ENCODE measurements at places on chromosomes 2 and 18.

GRCh38 chr18:7304061-7304370 lies 73.1 kb downstream of the LRRC30 start:
- no peak for DNase-seq

DNA sequence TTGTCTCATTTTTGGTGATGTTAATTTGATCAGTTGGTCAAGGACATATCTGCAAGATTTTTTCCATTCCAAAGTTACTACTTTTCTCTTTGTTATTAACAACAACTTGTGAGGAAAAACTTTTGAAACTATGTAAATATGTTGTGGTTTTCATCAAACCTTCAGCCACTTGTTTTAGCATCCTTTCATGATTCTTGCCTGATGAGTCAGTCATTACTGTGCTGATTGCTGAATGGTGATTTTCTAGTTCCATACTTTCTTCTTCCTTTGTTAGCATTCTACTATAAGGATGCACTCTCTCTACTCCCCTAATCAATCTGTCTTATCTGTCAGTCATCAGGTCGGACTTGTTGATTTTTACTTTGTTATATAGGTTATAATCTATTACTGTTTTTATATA lies 10.9 kb downstream of the TMEM87B start:
- no peak for DNase-seq

- no peak for DNase-seq
Measured at GRCh38 chr18:24560511-24560981, 100.1 kb downstream of the HRH4 start.

DNA sequence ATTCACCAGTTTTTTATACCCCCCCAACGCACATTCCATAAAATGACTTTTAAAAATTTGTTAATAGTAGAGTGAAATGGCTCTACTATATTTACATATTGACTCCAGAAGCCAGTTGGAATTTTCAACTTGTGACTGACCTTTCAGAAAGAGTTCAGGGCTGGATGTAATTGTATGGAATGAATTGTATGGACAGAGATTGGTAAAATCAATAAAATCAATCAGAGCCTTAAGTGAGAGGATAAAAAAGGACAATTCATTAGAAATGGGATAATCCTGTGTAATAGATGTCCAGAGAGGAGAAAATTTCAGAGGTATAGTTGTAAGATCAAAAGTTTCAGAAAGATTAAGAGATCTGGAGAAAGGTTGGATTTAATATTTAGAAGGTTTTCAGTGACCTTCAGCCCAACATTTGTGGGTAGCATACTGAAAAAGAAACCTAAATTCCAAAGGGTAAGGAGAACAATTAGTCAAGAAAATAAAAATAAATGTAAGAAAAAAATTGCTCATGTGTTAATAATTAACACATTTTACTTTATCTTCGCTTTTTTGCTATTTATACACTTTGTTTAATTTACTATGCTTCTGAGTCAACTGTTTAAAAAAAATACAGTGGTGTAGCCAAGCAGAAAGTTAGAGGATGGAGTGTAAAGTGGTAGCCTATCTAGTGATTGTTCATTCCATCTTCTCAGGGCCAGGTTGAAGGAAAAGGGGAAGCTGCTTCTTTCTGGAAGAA lies 385.4 kb upstream of the TMEFF2 start:
- DNase-seq, result no peak

- DNase-seq, result no peak
Measured at GRCh38 chr2:105643405-105644173, 101.1 kb upstream of the NCK2 start.

DNA sequence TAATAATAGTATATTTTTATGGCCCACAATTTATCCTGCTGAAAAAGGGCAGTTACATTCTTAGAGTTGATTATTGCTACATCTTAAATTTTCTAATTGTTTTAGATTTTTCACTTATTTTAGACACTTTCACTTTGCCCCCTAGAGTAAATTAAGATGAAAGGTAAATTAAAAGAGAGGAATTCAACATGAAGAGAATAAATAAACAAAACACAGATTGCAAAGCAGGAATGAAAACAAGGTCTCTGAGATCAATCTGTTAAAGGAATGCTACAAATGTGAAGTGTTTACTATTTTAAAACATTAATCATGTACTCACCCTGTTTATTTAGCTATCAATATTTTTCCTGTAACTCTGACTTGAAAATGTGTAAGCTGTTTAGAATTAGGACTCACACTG lies 113.5 kb upstream of the ETAA1 start:
- DNase-seq, result no peak

DNA sequence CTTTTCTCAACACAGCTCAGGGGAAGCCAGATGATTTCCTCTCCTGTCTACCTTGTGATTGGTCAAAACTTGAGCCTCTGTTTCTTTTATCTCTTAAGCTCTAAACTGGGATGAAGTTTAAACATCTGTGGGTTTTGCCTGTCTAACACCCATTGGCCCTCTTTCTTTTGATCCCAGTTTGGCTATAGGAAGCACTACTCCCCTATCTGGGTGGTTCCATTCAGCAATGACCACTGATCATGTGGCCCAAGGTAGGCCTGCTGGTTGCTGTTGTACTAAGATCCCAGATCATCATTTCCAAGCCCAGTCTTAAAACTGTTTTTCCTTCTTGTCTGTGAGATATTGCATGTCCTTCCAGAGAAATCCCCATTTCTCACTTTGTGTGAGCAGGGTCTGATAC lies 51.6 kb upstream of the STPG4 start:
- no peak for DNase-seq

DNA sequence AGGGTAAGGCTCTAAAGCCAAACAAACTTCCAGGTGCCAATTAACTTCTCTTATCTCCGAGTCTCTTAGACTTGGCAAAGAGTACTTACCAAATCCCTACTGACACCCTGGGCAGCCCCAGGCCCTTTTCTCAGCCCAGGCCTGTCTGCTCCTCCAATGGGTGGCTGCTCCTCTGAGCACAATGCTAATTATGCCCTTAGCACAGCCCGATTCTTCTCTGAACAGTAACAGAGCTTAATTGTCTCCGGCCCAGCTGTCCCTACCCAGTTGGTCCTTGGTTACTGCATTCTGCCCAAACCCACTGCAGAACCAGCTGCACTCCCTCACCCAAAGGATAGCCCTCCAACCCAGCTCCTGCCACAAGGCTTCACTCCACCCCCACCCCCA lies 110.3 kb downstream of the SMAD7 start:
- no peak for DNase-seq

GRCh38 chr2:147679955-147680531 lies 164.8 kb upstream of the ACVR2A start:
- DNase-seq, result no peak

DNA sequence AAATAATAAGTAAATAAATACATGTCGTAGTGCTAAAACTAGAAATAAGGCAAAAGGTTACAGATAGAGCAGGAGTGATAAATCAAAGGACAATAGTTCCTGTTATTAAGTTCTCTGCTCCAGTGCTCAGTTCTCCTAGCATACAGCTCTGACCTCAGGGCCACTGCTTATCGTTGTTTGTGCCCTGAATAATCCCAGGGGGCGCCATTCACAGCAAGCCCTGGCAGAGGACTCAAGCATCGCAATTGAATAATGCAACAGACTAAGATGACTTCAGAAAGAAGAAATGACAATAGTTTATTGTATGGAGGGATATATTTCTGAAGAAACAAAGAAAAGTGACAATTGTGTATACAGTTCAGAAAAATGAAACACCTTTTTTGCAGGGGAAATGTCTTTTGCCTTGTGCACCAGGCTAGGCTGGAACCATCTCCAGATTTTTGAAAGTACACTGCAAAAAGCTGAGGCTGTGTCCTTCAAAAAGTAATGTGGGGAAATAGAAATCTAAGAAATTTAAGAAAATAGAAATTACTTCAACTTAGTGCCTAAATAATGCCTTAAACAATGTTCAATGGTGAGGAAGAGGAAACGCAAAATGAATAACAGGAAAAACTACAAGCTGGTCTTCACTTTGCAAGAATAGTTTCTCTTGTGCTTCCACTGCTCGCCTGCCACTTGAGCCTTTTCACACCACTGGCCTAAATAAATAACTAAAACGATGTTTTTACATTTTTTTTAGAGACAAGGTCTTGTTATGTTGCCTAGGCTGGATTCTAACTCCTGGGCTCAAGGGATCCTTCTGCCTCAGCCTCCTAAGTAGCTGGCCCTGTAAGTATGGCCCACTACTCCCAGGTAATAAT lies 19.0 kb upstream of the CCNYL1 start:
- DNase-seq, result peak; percentile 52

GRCh38 chr2:65146078-65146477 lies 16.2 kb upstream of the RAB1A start:
- DNase-seq, result no peak

DNA sequence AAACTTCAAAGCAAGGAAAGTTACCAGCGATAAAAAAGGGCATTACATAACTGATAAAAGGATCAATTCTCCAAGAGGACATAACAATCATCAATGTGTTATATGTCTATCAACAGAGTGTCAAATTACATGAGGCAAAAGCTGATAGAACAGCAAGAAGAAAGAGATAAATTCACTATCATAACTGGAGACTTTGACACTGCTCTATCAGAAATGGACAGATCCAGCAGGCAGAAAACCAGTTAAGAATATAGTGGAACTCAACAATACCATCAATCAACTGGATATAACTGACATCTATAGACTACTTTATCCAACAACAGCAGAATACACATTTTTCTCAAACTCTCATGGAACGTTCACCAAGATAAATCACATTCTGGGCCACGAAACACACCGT lies 65.0 kb downstream of the ROCK2 start:
- DNase-seq, result peak; percentile 18

DNA sequence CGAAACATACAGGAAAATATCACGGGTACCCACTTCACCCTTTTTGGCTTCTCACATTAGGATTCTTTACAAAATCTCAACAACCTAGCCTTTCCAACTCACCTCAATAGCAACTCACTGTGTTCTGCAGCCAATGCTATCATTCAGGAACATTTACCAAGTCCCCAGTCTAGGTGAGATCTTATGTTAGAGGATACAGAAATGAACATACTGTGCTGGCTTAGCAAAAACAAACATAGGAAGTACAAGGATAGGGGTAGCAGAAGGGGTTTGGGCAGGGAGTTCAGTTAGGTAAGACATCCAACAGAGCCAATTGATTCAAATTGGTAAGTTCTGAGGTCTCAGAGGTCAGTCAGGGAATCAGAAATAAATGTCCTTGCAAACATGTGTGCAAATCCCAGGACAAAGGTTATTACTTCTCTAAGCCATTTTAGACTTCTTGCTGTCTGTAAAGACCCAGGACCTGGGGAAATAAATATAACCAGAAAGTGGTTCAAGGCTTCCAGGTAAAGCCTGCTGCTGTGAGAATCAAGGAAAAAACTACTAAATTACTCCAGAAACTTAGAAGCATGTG lies 556.3 kb upstream of the CHAC2 start:
- DNase-seq, result no peak

GRCh38 chr2:112829101-112829960 lies 7.2 kb downstream of the IL1B start:
- no peak for DNase-seq

- DNase-seq, result no peak
Measured at GRCh38 chr2:122194546-122194945, 439.1 kb downstream of the TSN start.

DNA sequence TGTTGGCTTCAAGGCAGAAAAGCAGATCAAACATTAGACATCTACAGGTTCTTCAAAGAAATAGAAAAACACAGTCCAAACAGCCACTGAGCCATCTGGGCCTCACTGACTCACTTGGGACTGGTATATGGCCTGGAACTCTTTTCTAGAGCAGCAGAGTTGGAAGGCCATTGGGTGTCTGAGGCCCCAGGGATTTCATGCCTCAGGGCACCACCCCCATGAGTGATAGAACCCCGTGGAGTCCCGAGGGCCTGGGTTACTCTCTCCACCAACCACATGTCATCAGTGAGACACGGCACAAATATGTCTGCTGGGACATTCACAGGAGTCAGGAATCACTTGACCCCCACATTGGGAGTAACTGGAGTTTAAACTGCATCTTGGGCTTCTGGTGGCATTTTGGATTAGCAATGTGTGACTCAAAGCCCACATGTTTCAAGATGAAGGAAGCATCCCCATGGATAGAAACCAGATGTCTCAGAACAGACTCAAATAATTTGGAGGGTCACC lies 44.0 kb downstream of the CAPN13 start:
- DNase-seq, result no peak

GRCh38 chr2:32683520-32684086 lies 55.8 kb downstream of the TTC27 start:
- no peak for DNase-seq

- no peak for DNase-seq
Measured at GRCh38 chr2:240165661-240166060, 25.2 kb upstream of the OTOS start.

GRCh38 chr2:101759162-101759561 lies 61.7 kb downstream of the MAP4K4 start:
- no peak for DNase-seq

- no peak for DNase-seq
Measured at GRCh38 chr18:6876641-6877041, 147.1 kb downstream of the ARHGAP28 start.

DNA sequence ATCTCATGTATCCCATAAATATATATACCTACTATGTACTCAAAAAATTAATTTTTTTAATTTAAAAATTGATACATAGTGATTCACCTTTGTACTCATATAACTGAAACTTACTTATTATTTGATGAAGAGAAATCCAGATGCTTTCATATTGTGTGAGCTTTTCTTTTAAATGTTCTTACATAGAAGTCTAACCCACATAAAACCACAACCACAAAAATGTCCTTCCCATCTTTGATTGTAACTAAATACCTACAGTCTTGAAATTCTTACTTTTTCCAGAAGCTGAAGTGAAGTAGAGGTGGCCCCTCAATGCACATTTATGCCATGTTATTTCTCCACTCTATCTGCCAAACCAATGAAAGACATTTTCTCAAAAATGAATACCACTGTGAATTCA lies 117.9 kb upstream of the COL5A2 start:
- DNase-seq, result no peak

DNA sequence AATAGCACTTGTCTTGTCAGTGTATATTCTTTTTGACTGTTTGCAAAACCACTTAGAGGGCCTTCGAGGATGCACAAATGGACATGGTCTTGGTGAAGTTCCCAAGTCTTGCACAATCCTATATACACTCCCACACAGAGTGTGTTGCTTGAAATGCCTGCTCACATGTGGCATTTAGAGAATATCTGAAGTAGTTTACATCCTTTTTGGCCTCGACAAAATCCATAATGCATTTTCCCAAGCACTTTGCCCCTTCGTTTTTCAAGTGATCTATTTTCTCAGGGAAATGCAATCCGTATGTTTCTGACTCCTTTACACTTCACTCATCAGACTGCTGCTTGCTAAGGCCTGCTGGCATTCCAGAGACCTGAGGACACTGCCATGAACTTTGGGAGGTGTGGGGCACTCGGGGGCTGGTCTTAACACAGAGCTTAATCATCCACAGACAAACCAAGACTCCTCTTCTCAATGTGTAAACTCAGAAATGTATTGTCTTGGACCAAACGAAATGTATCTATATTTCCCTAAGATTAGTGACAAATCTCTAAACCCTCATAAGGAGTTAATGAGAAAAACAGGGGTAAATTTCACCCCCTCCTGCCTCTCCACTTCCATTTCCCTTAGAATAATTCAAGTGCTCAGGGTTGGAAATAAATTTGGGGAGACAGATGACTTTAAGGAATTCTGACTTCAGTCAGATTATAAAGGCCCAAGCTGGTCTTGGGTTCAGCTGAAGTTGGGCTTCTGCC lies 219.3 kb upstream of the APCDD1 start:
- no peak for DNase-seq

- DNase-seq, result no peak
Measured at GRCh38 chr2:59658906-59659635, 894.4 kb downstream of the BCL11A start.

Measured in hematopoietic multipotent progenitor cell treated with erythropoietin and hydrocortisone succinate and interleukin-3 and kit ligand, for 15 days (in vitro differentiated cells).